SHP77 (cell line): ENCODE measurements at places on chromosomes 12 and 14.

DNA sequence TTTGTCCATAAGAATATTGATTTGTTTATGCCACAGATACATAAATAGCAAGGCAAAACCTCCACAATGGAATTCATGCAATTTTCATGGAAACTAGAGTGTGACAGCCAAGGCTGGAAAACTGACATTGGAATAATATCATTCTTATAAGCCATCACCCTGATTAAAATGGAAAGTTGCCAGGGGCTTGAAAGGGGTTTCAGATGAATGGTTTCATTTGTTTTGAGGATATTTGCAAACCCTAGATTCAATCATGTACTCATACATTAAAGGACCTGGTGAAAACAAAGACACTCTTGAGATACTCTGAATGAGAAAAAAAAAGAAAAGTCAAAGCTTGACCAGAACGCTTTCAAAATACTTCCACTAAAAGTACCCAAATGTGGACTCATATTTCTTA, 205.7 kb downstream of the DIO2 start:
- DNase-seq, result no peak

DNA sequence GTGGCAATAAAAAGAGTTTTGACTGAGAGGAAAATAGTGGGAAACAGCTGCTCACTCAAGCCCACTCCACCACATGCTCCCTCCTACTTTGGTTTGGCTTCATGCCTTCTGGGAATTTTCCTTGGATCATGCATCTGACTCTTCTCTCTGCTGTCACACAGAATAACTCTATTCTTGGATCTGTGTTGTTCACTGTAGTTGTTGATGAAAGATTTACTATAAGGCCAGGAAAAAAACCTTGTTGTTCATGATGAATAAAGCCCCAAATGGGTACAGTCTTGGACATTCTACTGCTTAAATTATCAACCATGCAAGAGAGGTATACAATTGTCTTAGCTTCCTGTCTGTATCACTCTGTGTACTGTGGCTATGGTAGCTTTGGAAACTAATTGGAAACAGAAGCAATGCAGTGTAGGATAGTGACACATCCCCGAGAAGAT, 70.5 kb downstream of the TMX1 start:
- no peak for DNase-seq

- DNase-seq, result no peak
Observed at GRCh38 chr14:65444230-65444629, 31.7 kb downstream of the FUT8 start.

- peak; percentile 83 for DNase-seq
Observed at GRCh38 chr14:24095271-24096068, 1.4 kb downstream of the PCK2 start.

DNA sequence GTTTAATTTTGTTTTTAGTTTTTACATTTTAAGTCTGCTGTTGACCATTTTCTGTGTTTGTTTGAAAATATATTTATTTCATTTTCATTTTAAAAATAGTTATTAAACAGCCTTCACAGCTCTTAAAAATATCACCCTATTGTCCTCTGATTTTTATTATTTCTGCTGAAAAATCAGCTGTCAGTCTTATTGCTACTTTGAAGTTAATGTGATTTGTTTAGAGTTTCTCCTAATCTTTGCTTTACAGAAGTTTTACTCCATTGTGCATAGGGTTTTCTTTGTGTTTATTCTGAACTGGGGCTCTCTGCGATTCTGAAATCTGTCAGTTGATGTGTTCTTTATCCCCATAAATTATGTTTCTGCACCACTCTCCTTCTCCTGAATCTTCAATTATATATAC, 486.3 kb downstream of the SOX5 start:
- no peak for DNase-seq

- DNase-seq, result no peak
Observed at GRCh38 chr14:34785223-34786006, 71.0 kb upstream of the CFL2 start.

DNA sequence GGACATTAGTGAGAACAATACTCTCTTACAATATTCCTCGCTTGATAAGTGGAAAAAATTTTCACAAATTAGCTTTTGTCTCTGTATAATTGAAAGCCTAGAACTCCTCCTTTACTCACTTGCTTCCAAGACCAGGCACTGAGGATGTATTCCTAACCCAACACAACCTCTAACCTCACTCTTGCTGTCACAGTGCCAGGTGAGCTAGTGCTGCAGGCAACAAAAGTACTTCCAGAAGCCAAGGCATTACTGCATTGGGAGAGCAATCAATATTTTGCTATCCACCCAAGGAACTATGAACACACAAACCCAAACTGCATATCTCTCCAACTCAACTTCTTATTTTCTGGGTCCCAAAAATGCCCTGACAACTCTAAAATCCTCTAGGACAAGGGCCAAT, 1081.0 kb downstream of the VRK1 start:
- DNase-seq, result no peak

DNA sequence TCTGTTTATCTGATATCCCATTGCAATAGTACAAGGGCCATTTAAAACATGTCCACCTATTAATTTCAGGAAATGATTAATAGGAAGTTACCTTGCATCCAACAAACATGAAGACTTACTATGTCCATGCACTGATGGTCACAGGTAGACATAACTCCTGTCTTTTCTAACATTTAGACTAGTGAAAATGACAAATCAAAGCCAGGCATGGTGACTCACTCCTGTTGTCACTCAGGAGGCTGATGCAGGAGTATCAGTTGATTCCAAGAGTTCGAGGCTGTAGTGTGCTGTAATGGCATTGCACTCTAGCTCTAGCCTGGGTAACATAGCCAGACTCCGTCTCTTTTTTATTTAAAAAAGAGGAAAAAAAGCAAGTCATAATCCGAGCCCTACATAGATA, 14.8 kb downstream of the HSP90B1 start:
- no peak for DNase-seq

DNA sequence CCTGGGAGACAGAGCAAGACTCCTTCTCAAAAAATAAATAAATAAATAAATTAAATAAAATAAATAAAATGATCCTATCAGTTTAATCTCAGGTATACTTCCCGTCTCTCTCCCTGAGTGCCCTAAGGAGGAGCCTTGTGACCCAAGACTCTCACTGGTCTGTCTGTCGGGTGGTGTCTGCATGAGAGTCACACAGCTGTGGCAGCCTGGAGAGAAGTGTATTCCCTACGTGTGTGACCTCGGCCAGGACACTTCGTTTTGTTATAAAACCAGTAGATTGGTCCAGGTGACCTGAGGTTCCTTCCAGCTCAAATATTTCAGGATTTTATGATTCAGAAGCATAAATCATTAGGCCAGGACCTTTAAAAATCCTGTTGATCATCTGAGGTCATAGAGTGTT, 4.8 kb downstream of the SYNE3 start:
- no peak for DNase-seq

GRCh38 chr14:71460091-71460490, 472.1 kb upstream of the RGS6 start:
- no peak for DNase-seq

- peak; percentile 89 for DNase-seq
Observed at GRCh38 chr14:82642425-82642824, 1108.8 kb upstream of the SEL1L start.

GRCh38 chr14:89292579-89293313, 124.3 kb downstream of the FOXN3 start:
- DNase-seq, result no peak

GRCh38 chr12:132151766-132152410, 7.6 kb downstream of the NOC4L start:
- no peak for DNase-seq

- no peak for DNase-seq
Observed at GRCh38 chr14:39276005-39276404, 42.3 kb downstream of the MIA2 start.

GRCh38 chr12:100020370-100020769, 35.6 kb upstream of the ANKS1B start:
- no peak for DNase-seq
